ENCODE measurements at places on chromosomes 6 and 20.

GRCh38 chr6:6711031-6711785 is 122.7 kb downstream of the LY86 start:
- no peak for DNase-seq

GRCh38 chr6:44868335-44868668 is 459.8 kb upstream of the RUNX2 start:
- DNase-seq: no peak

GRCh38 chr20:19368351-19368750 is 155.9 kb downstream of the SLC24A3 start:
- DNase-seq: no peak

DNA sequence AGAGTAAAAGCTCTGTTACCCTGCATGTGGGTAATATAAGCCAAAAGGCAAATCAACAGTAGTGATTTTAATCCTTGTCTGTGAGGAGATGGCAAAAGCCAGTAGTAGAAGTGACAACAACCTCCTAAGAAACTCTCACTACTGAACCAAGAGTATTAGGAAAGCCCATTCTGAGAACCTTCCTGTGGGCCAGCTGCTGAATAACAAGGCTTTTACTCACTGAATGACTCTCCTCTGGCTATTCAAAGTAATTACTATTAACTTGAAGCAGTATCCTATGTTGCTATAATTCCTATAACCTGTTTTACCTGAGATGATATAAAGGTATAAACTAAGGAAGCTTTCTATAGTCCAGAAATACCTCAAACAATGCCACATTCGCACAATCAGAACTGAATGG is 55.1 kb downstream of the CHD6 start:
- DNase-seq: no peak

DNA sequence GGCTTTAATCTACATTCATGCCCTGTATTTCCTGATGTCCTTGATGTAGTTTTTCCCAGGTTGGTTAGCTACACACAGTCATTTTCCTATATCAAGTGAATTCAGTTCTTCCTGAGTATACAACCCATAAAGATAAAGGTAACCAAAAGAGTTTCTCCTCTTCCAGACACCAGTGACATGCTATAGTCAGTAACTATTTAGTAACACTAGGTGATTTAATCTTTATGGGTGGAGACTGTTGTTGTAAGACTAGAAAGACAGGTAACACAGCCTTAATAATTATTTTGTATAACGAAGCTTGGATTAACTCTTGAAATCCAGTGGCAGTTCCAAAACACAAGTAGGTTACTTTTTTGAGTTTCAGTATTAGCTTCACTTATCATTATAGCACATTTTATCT is 17.6 kb downstream of the MCUR1 start:
- no peak for DNase-seq

- no peak for DNase-seq
Measured at GRCh38 chr6:128351255-128351514, 169.2 kb downstream of the PTPRK start.

GRCh38 chr6:168606722-168607121 is 165.7 kb downstream of the SMOC2 start:
- no peak for DNase-seq

DNA sequence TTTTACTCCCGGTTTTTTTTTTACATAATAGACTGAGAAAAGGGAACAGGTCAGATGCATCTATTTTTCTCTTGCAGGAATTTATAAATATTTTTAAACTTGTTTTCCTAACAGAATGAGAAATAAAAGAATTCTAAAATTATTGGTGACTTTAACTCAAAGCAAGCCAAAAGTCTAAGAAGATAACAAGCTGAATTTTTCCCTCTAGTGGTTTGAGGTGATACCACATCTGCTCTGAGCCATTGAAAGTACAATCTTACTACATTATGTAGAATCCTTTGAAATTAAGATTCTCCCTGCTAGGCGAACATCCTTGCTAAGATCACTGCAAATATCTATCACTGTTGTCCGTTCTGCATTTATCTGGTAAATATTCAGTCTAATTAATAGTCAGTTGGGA is 10.7 kb upstream of the STMND1 start:
- DNase-seq: no peak

GRCh38 chr6:75431379-75431778 is 62.2 kb downstream of the FILIP1 start:
- no peak for DNase-seq

DNA sequence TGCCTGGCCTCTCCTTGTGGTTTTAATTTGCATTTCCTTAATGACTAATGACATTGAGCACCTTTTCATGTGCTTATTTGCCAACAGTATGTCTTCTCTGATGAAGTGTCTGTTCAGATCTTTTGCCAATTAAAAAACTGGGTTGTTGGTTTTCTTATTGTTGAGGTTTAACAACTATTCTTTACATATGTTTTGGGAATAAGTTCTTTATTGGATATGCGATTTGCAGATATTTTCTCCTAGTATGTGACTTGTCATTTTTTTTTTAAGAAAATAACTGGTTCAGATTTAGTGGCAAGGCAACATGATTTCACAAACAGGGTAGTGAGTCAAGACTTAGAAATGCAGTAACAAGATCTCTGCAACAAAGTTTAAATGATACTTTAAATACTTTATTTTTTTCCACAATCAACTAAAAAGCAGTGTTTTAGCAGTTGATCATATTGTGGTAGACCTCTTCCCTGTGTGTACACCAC is 67.8 kb downstream of the TIAM2 start:
- no peak for DNase-seq

GRCh38 chr20:51691703-51692102 is 76.5 kb downstream of the ATP9A start:
- DNase-seq: no peak

DNA sequence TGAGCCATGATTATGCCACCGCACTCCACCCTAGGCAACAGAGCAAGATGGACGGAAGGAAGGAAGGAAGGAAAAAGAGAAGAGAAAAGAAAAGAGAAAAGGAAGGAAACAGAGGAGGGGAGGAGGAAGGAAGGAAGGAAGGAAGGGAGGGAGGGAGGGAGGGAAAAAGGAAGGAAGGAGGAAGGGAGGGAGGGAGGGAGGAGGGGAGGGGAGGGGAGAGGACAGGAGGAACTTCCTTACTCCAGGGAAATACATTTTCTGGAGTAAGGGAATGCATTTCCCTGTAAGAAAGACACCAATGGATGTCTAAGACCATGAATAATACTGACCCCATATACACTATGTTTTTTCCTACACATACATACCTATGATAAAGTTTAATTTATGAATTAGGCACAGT is 93.2 kb upstream of the NFATC2 start:
- DNase-seq: no peak

GRCh38 chr20:58407201-58407873 is 18.3 kb downstream of the VAPB start:
- no peak for DNase-seq

DNA sequence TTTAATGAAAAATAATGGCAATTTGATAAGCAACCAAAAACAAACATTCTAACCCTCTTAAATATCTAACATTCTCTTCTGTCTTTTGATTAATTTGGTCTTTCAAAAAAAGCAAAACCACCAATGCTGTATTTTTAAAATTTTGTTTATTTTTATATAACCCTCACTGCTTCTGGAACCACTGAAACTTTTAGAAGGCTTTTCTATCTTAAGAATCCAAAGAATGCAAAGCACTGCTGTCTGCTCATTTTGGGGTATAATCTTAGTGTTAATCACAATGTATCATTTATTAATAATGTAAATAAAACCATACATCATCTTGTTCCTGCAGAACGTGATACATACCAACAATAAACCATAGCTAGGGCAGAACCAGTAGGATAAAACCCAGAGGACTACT is 14.0 kb downstream of the STK38 start:
- DNase-seq: no peak

DNA sequence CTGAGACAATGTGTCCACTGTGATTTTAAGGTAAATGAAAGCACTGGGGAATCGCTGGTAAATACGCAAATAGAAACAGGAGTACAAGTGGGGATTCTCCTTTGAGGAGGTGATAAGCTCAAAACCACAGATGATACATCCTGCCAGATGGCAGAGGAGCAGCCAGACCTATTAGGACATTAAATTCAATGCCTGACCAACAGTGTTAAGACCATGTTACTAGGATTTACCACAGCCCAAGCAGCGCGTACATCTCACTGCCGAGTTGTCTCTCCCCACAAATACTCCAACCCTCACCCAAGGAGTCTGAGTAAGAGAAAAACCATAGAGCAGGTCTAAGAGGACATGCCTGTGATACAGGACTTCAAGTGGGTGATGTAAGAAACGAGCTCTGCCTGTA is 68.9 kb upstream of the TULP1 start:
- DNase-seq: no peak

GRCh38 chr20:63071541-63072181 is 64.9 kb upstream of the BHLHE23 start:
- DNase-seq: no peak

GRCh38 chr6:38168699-38169098 is 349.2 kb downstream of the ZFAND3 start:
- DNase-seq: no peak

DNA sequence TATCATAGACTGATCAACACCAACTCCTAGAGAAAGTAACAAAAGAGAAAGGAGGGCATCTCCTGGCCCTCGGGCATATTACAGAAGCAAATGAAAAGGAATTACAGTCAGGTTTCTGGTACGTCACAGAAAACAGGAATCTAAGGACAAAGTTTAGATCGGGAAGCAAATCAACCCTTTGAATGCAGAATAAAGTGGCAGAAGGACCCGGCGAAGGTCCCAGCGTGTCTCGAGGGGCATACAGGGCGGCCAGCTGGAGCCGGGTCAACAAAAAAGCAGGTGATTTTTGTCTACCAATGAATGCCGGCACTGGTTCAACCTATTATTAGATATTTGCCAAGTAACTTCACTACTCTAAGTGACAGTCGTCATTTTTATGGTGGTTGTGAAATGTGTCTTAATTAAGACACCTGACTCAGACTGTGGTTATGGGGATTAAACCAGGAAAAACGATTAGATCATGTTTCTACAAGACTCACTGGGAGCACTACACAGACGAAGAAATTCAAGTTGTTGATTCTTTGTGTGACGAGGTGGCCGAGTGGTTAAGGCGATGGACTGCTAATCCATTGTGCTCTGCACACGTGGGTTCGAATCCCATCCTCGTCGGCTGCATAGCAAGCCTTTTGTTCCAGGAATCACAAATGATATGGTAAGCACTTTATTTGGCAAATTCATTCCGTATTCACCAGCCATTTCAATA is 12.4 kb upstream of the ZSCAN9 start:
- DNase-seq: no peak

GRCh38 chr6:40036186-40036585 is 101.9 kb upstream of the MOCS1 start:
- DNase-seq: no peak

GRCh38 chr6:131379948-131380347 is 193.1 kb upstream of the ARG1 start:
- no peak for DNase-seq

- DNase-seq: no peak
Measured at GRCh38 chr6:167095888-167096287, 27.0 kb upstream of the CCR6 start.

GRCh38 chr6:127516662-127517273 is 2.4 kb downstream of the MTCL3 start:
- peak; percentile 34 for DNase-seq

DNA sequence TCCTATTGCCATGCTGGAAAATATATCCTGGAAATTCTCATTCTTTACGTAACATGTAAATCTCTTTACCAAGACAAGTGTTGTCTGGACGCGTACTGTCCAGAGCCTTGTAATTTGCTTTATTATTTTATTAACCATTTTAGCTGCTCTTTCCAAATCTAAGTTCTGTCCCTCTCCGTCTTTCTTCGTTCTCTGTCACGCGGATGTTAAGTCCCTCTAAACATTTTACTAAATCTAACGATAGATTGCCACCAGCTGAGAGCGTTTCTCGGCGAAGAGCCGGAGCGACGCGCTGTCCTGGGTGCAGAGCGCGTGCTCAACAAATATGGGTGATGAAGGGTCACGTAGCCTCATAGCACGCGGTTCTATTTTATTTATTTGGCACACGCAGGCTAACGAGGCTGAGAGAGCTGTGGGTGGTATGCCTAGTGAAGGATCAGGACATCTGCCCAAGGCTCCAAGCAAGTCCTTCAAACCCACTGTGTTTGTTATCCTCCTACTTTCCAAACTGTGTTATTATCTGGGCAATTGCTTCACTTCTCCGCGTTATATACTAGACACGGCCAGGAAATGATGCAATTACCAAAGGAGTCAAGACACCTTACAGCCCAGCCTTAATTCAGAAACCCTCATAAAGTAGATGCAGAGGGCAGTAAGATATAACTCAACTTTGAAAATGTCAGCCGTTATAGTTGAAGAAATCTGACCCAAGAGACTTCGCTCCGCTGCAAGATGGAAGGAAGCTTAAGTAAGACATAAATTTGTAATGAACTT is 10.0 kb upstream of the NCOA7 start:
- DNase-seq: peak; percentile 50

GRCh38 chr6:115594891-115595290 is 465.8 kb downstream of the FRK start:
- no peak for DNase-seq

DNA sequence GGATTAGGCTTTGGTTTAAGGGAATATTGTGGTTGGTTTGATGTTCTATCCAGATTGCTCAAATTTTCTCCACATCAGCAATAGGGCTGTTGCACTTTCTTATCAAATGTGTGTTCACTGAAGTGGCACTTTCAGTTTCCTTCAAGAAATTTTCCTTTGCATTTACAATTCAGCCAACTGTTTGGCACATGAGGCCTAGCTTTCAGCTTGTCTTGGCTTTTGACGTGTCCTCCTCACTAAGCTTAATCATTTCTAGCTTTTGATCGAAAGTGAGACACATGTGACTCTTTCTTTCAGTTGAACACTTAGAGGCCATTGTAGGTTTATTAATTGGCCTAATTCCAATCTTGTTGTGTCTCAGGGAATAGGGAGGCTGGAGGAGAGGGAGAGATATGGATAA is 104.8 kb downstream of the FLRT3 start:
- DNase-seq: no peak

GRCh38 chr6:17218023-17218748 is 63.0 kb upstream of the RBM24 start:
- DNase-seq: no peak

- DNase-seq: no peak
Measured at GRCh38 chr6:166738386-166739116, 111.5 kb upstream of the RPS6KA2 start.

- DNase-seq: no peak
Measured at GRCh38 chr20:60100780-60101179, 142.6 kb downstream of the CDH26 start.

GRCh38 chr20:49483018-49483695 is 689 bp upstream of the KCNB1 start:
- DNase-seq: no peak

GRCh38 chr6:102488729-102489128 is 1095.2 kb downstream of the GRIK2 start:
- no peak for DNase-seq

- no peak for DNase-seq
Measured at GRCh38 chr6:16031278-16031981, 97.5 kb upstream of the MYLIP start.

DNA sequence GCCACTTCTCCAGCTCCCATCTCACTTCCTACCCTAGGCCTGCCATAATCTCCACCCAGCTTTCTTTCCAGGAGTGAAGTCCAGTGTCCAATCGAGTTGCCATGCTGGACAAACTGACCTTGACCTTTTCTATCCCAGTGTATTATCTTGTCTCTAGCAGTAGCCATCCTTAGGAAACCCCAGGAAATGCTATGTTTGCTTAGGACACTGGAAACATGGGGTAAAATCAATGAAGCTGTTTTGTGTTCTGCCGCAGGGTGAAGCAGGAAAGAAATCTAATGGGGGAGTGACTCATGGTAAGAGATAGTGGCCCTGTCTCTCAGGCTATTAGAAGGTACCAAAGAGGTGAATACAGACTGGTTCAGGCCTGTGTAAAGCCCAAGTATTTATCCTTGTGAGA is 1110.1 kb upstream of the FLRT3 start:
- DNase-seq: no peak
